Activated naive CD4-positive, alpha-beta T cell treated with anti-CD3 and anti-CD28 coated beads for 36 hours (primary cell): ENCODE measurements at places on chromosomes 1 and 21. TPM values are rescaled to one million over a fixed set of nuclear protein-coding genes. Genes with fewer than 3 reads are reported as not detected.

Gene CDCA8
- 78.6 TPM for total RNA-seq

Gene S100A12
- not detected for total RNA-seq

Gene ITLN2
- total RNA-seq: not detected

- H3K27me3 ChIP-seq: no peaks in the 10 kb centered on the region
- peaks cover 2% of the 10 kb centered on the region for H3K4me1 ChIP-seq
- no peak overlapping the region for H3K27ac ChIP-seq
- DNase-seq: no peak
- no peak overlapping the region for H3K4me3 ChIP-seq
Observed at GRCh38 chr1:43074244-43074643, 97.8 kb downstream of the EBNA1BP2 start.

- H3K36me3 ChIP-seq: peaks cover 8% of the 10 kb centered on the region
- no peak overlapping the region for H3K4me3 ChIP-seq
- no peak overlapping the region for H3K27ac ChIP-seq
- peaks cover 21% of the 10 kb centered on the region for H3K4me1 ChIP-seq
- no peak for DNase-seq
- H3K27me3 ChIP-seq: no peaks in the 10 kb centered on the region
Observed at GRCh38 chr1:235494531-235494930, 9.7 kb downstream of the B3GALNT2 start.

GRCh38 chr1:65020774-65021173 is 54.4 kb upstream of the JAK1 start:
- no peak for DNase-seq
- H3K4me3 ChIP-seq: no peak overlapping the region
- H3K27ac ChIP-seq: no peak overlapping the region
- peaks cover 6% of the 10 kb centered on the region for H3K4me1 ChIP-seq
- H3K27me3 ChIP-seq: no peaks in the 10 kb centered on the region

DNA sequence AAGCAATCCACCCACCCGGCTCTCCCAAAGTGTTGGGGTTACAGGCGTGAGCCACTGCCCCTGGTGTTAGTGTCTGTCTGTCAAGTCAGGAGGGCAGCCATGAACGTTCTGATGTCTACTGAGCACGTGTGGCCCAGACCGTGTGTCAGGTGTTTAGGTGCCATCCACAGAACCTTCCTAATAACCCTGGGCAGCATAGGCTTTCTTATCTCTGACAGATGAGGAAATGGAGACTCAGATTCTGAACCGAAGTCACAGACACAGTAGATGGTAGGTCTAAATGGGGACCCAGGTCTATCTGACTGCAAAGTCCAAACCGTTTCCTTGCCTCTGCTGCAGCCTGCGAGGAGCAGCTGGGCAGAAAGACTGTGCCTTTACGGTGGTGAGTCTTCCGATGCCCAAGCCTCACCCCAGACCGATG is 622 bp upstream of the IL6R start:
- H3K4me1 ChIP-seq: peaks cover 71% of the 10 kb centered on the region
- H3K36me3 ChIP-seq: no peaks in the 10 kb centered on the region
- DNase-seq: no peak
- H3K4me3 ChIP-seq: peak overlapping the region; percentile 77
- H3K27me3 ChIP-seq: no peaks in the 10 kb centered on the region
- H3K27ac ChIP-seq: peak overlapping the region; percentile 78

DNA sequence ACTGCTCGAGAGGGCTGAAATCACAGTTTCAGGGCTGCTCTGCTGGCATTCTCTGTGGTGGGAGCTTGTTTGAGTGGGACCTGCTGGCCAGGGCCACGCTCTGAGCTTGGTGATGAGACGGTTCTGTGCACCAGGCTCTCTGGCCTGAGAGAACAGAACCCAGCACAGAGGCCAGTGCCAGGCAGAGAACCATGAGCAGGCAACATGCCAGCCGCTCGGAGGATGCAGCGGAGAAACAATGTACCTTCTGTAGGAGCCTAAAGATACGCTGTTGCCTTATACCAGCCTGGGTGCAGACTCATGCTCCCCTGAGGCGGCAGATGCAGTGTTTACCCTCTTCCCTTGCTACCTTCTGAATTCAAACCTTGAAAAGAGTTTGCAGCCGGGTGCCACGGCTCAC is 10.0 kb downstream of the C2CD2 start:
- H3K36me3 ChIP-seq: no peaks in the 10 kb centered on the region
- no peaks in the 10 kb centered on the region for H3K4me1 ChIP-seq
- H3K4me3 ChIP-seq: no peak overlapping the region
- DNase-seq: no peak
- no peak overlapping the region for H3K27ac ChIP-seq

GRCh38 chr1:183635099-183635605 is 431 bp downstream of the ARPC5 start:
- H3K27me3 ChIP-seq: no peaks in the 10 kb centered on the region
- peaks cover 31% of the 10 kb centered on the region for H3K4me1 ChIP-seq
- peak overlapping the region; percentile 99 for H3K27ac ChIP-seq
- DNase-seq: peak; percentile 30
- peaks cover 18% of the 10 kb centered on the region for H3K36me3 ChIP-seq

GRCh38 chr1:8145545-8146202 is 119.6 kb upstream of the ERRFI1 start:
- DNase-seq: no peak
- H3K27me3 ChIP-seq: peaks cover 4% of the 10 kb centered on the region
- H3K4me3 ChIP-seq: no peak overlapping the region
- H3K36me3 ChIP-seq: no peaks in the 10 kb centered on the region
- no peak overlapping the region for H3K27ac ChIP-seq

- DNase-seq: no peak
- no peak overlapping the region for H3K4me3 ChIP-seq
Observed at GRCh38 chr1:209870151-209870831, 42.5 kb downstream of the UTP25 start.

DNA sequence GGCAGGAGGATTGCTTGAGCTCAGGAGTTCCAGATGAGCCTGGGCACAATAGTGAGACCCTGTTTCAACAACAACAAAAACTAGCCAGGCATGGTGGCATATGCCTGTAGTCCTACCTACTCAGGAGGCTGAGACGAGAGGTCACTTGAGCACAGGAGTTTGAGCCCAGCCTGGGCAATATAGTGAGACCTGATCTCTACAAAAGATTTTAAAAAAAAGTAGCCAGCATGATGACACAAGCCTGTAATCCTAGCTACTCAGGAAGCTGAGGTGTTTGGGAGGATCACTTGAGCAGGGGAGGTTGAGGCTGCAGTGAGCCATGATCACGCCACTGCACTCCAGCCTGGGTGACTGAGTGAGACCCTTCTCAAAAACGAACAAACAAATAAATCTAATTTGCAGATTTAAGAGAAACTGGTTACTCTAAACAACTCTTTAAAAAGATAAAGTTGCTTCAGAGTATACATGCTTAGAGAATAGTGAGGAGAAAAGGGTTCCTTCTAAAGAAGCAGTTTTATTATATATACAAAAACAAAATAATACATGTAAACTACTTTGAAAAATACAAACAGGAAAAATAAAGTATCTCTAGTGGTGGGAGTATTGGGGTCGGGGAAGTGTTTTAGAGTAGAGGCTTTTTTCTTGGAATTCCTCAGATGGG is 88.4 kb downstream of the ADCY10 start:
- peaks cover 2% of the 10 kb centered on the region for H3K27me3 ChIP-seq
- H3K36me3 ChIP-seq: no peaks in the 10 kb centered on the region
- H3K4me1 ChIP-seq: no peaks in the 10 kb centered on the region

DNA sequence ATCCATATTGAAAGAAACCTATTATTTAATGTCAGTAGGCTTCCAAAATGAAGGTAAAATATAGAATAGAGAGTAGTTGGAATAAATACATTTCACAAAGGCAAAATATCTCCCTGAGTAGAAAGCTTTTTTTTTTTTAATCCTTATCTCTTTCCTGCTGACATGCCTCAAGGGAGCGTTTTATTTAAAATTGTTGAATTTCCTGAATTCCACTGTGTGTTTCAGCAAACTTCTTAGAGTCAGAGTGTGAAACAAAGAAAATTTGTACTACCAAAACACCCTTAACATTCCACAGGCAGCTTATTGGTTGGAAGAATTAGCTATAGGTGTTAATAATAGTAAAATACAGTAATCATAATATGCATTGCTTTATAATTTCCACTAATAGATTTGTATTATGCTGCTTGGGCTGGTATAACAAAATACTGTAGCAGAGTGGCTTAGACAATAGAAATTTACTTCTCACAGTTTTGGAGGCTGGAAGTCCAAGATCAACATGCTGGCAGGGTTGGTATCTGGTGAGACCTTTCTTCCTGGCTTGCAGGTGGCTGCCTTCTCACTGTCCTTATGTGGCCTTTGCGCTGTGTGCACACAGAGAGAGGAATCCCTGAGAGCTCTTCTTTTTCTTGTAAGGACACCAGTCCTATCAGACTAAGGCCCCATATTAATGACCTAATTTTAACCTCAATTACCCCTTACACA is 468.4 kb upstream of the C1orf87 start:
- no peaks in the 10 kb centered on the region for H3K27me3 ChIP-seq
- no peak for DNase-seq
- H3K4me1 ChIP-seq: no peaks in the 10 kb centered on the region
- no peaks in the 10 kb centered on the region for H3K36me3 ChIP-seq
- H3K4me3 ChIP-seq: no peak overlapping the region

- DNase-seq: no peak
- no peaks in the 10 kb centered on the region for H3K4me1 ChIP-seq
- H3K36me3 ChIP-seq: no peaks in the 10 kb centered on the region
- H3K4me3 ChIP-seq: no peak overlapping the region
- H3K27ac ChIP-seq: no peak overlapping the region
Observed at GRCh38 chr1:108916788-108917187, 40.0 kb downstream of the GPSM2 start.

- DNase-seq: no peak
- H3K4me3 ChIP-seq: no peak overlapping the region
- H3K4me1 ChIP-seq: peaks cover 59% of the 10 kb centered on the region
- H3K27ac ChIP-seq: no peak overlapping the region
Observed at GRCh38 chr1:76252431-76252830, 177.9 kb downstream of the ST6GALNAC3 start.

- no peak overlapping the region for H3K4me3 ChIP-seq
- H3K27ac ChIP-seq: no peak overlapping the region
- H3K36me3 ChIP-seq: peaks cover 8% of the 10 kb centered on the region
- no peaks in the 10 kb centered on the region for H3K27me3 ChIP-seq
Observed at GRCh38 chr1:168180148-168180524, 1.4 kb downstream of the TIPRL start.

DNA sequence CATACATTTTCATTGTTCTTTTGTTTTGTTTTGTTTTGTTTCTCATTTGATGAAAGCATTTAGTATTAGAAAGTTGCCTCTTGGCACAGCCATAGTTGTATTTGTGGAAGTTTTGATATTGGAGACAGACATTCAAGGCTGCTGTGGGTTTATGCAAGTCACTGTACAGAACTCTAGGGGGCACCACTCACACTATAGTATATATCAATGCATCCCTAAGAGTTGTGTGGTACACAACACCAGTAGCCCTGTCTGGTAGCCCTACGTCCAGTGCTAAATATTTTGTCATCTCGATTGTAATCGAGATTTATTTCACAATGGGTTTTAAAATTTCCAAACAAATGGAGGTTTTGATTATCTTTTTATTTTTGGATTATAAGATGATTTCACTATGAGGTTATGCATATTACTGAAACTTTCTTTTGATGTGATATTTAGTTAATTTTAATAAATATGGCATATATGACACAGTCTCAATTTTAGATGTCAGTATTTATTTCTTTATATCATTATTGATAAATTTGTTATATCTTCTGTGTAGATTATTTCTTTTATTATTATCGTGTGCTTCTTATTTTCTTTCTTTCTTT is 112.2 kb downstream of the NR5A2 start:
- no peaks in the 10 kb centered on the region for H3K4me1 ChIP-seq
- no peaks in the 10 kb centered on the region for H3K27me3 ChIP-seq
- H3K36me3 ChIP-seq: no peaks in the 10 kb centered on the region

DNA sequence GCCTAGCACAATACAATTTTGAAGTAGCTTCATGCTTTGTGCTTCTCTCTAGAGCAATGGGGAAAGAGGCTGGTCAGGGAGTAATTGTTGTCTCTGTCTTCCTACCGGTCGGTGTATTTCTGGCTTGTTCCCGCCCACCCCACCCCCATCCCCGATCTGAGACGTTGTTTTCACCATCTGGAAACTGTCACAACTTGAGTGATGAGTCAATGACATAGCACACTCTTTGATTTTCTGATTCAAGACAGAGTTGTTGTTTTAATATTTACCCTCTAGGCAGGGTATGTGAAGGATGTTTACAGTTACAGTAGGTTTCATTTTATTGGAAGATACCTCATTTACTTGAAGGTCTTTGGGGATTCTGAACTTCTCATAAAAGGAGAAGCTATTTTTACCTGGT is 7.0 kb downstream of the IL12RB2 start:
- H3K4me1 ChIP-seq: peaks cover 46% of the 10 kb centered on the region
- H3K27ac ChIP-seq: peak overlapping the region; percentile 95

GRCh38 chr1:160205242-160206035 is at the start of gene PEA15:
TSS of gene PEA15 (plus strand) at chr1:160205384. CDS start at chr1:160211545, 6,161 bp downstream.
- H3K4me1 ChIP-seq: peaks cover 46% of the 10 kb centered on the region
- DNase-seq: peak; percentile 79
- peak within 1 kb of the TSS; percentile 87 for H3K27ac ChIP-seq
- no peaks in the 10 kb centered on the region for H3K27me3 ChIP-seq
